Muscle of leg (tissue), 16 donors: ENCODE measurements at places on chromosomes 4 and X. TPM values are rescaled to one million over a fixed set of nuclear protein-coding genes. Genes with fewer than 3 reads are reported as not detected.

RAB33A gene
- total RNA-seq = 0.49 TPM

ZNF518B gene
- 22.3 TPM for total RNA-seq

DNA sequence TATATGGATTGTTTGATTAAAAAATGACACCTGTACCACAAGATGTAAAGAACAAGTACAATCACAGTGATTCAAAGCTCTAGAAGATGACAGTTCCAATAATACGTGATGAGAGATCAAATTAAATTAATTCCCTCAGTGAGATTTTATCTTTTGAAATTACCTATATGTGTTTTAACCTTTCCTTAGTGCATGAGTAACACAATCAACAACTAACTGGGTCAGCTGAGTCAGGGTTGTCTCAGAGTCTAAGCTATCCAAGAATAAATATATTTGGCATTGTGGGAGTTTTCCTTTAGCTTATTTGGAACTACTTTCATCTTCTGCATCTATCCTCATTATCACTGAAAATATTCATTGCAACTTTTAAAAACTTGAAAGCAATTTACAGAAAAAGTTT is 162.8 kb downstream of the WDFY3 start:
- H3K36me3 ChIP-seq = peaks cover 16% of the 10 kb centered on the region
- H3K27me3 ChIP-seq = no peaks in the 10 kb centered on the region
- DNase-seq = no peak
- no peak overlapping the region for H3K27ac ChIP-seq

REPS2 gene
- total RNA-seq = 8.6 TPM

GUCY1A1 gene
- 16.4 TPM for total RNA-seq

DNA sequence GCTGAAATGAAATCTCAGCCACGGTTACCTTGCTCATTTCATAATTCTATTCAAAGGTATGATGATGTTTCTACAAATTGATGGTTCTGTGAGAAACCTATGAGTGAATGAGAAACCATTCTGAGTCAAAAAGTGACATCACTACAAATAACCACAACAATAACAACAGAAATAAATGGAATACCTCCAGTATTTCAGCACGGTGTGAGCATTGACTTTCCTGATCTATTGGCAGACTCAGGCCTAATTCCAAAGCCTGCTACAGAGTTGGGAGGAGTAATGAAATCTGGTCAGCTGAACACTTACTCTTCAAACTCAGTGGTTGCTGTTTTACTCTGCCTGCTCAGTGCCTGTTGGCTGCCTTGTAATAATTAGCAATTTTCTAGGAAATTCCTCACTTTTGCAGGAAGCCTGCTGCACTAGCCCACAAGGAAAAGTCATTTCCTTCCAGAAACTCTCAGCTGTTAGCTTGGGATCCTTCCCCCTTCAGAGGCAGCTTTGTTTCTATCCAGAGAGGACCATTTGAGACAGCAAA is 18.8 kb upstream of the SYNPO2 start:
- DNase-seq = peak; percentile 82
- no peak overlapping the region for H3K4me3 ChIP-seq
- no peaks in the 10 kb centered on the region for H3K36me3 ChIP-seq

GRCh38 chrX:151391722-151392121 is 5.3 kb upstream of the VMA21 start:
- no peak overlapping the region for H3K4me3 ChIP-seq
- H3K27ac ChIP-seq = no peak overlapping the region
- no peaks in the 10 kb centered on the region for H3K36me3 ChIP-seq
- H3K4me1 ChIP-seq = peaks cover 6% of the 10 kb centered on the region
- peaks cover 5% of the 10 kb centered on the region for H3K27me3 ChIP-seq

DNA sequence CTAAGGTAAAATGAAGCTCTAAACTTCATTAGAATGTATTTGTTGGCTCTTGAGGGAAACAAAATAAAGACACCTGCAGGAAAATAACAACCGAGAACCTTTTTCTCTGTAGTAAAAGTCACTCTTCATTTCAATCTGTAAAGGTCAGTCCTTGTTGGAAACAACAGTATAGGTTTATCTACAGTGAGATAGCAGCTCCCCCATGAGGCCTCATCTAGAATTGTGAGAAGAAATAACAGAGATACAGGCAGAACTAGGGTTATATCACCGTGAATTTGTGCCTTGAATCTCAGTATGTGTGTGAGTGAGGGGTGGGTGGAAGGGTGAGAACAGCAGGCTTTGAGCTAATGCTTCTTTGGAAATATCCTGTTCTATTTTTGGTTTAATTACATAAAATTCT is 107.8 kb upstream of the FMR1 start:
- H3K36me3 ChIP-seq = no peaks in the 10 kb centered on the region
- no peak overlapping the region for H3K4me3 ChIP-seq
- H3K4me1 ChIP-seq = no peaks in the 10 kb centered on the region
- peak; percentile 61 for DNase-seq

DNA sequence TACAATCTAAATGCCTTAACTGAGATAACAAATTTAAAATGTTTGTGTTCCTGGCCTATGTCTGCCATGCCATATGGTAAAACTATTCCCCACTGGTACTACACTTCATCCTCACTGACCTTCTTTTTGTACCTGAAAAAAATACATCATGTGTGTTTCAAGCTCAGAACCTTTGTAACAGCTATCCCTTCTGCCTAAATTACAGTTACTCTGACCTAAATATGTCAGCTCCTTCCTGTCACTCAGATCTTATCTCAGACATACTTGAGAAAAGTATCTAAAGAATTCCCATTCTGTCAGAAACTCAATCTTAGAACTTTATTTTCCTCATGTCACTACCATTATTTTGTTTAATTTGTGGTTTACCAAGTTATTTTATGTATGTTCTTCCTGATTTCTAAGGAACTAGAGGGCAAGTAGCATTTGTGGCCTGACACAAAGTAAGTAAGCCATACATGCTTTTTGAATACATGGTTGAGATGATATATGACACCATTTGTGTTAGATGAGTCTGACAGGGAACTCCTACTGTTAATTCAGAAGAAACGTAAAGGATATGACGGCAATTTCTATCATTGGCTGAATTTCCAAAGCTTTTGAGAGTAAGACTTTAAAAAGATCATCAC is 456.5 kb upstream of the NDST3 start:
- H3K27me3 ChIP-seq = no peaks in the 10 kb centered on the region
- no peak for DNase-seq
- no peak overlapping the region for H3K4me3 ChIP-seq
- H3K36me3 ChIP-seq = no peaks in the 10 kb centered on the region
- H3K27ac ChIP-seq = no peak overlapping the region
- H3K4me1 ChIP-seq = no peaks in the 10 kb centered on the region
